NCI-H526 treated with DMSO at 0.1 percent for 48 hours (cell line): ENCODE measurements at places on chromosomes 16 and 17.

DNA sequence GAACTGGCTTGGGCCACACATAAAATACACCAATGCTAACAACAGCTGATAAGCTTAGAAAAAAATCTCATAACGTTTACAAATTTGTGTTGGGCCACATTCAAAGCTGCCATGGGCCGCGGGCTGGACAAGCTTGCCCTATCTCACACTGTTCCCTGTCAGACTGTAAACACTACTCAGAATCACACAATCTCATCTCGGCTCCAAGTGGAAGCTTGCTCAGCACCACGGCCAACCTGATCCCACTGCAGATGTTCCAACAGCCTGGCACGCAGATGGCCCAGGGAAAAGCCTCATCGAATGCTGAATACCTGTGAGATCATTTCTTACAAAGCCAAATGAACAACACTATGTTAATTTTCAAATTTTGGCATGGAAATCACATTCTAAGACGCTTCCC lies 125.8 kb downstream of the ANKRD11 start:
- no peak for DNase-seq

DNA sequence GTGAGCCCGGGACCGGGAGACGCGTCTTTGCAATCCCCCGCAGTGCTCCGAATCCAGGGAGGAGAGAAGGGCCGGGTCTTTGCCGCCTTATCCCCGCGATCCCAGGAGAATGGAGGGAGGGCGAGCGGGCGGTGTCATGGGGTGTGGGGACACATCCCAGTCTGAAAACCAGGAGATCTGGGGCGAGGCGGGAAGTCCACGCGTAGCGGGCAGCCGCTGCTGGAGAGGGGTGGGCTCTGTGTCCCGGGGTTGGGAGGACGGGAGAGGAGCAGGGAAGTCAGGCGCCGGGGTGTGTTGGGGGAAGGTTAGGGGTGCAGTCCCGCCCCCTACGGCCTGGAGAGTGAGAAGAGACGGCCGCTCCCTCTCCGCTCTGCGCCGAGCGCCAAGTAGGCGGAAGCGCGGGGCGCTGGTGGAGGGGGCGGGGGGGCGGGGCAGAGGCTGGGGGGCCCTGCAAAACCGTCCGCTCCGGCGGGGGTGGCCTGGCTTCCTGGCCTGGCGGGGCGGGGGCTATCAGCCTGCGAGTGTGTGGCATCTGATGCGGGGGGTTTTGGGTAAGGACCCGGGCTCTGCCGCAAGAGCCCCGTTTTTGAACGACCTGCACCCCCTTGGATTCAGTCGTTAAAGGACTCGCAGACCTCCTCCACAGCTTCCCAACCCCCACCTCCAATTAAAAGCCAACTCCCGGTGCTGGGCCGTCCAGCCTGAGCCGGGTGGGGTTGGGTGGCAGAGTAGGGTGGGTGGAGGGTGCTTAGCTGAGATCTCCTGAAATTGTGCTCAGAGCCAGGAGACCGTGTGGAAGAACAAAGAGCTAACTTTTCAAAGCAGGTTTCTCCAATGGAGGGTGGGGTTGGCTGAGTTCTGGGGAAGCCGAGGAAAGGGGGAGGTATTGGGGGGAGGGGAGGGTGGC lies 654 bp downstream of the LASP1 start:
- no peak for DNase-seq

GRCh38 chr16:66603537-66604375 lies 748 bp upstream of the CMTM3 start:
- DNase-seq, result peak; percentile 10

GRCh38 chr17:39114723-39115122 lies 36.7 kb downstream of the PLXDC1 start:
- DNase-seq, result no peak

- DNase-seq, result no peak
Measured at GRCh38 chr16:52005551-52005950, 541.4 kb downstream of the TOX3 start.

- DNase-seq, result no peak
Measured at GRCh38 chr17:64221679-64222078, 41.4 kb downstream of the TEX2 start.

DNA sequence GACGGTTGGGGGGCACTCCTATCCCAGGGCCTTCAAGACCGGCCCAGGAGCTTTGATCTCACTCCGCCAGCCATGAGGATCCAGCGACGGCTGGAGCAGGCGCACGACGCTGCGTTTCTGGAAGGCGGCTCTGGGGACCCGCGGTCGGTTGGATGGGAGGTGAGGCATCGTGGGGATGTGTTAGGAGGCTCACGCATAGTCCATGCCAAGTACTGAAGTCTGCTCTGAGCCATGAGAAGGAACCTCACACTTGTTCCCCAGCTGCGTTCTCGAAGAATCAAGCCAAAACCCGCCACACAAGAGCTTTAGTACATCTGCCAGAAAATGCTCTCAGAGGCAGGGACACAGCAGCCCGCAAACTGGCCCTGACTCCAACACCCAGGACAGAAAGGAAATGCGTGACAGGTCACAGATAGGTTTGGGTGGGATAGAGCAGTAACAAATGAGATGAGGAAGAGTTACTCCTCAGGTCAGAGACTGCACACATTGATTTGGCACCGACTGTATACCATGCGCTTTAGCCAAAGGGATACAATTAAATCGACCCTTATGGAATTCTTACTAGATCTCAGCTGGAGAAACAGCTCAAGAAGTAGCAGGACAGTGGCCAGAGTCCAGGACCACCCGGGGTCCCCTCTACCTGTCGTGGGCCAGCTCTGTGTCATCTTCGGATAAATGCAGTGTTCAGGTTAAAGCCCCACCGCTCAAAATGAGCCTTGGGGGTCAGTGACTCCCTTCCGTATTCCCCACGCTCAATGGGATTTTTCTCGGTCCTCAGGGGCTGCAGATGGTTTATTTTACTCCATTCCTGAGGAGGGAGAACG lies 6.7 kb upstream of the GSG1L start:
- no peak for DNase-seq

DNA sequence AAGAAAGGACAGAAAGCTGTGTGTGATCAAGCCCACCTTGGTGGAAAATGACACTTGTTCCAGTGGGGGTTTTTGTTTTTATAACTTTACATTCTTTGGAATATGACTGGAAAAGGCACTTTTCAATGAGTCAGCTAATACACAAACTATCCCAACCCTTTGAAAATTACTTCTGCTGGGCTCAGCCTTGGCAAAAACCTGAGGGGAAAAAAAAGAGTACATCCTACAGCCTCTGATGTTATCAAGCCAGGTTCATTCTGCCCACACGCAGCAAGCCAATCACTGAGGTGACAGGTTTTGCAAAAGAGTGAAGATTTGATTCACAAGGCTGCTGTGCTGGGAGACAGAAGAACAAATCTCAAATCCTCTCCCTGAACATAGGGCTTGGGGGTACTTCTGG lies 484.5 kb upstream of the ERCC4 start:
- no peak for DNase-seq

DNA sequence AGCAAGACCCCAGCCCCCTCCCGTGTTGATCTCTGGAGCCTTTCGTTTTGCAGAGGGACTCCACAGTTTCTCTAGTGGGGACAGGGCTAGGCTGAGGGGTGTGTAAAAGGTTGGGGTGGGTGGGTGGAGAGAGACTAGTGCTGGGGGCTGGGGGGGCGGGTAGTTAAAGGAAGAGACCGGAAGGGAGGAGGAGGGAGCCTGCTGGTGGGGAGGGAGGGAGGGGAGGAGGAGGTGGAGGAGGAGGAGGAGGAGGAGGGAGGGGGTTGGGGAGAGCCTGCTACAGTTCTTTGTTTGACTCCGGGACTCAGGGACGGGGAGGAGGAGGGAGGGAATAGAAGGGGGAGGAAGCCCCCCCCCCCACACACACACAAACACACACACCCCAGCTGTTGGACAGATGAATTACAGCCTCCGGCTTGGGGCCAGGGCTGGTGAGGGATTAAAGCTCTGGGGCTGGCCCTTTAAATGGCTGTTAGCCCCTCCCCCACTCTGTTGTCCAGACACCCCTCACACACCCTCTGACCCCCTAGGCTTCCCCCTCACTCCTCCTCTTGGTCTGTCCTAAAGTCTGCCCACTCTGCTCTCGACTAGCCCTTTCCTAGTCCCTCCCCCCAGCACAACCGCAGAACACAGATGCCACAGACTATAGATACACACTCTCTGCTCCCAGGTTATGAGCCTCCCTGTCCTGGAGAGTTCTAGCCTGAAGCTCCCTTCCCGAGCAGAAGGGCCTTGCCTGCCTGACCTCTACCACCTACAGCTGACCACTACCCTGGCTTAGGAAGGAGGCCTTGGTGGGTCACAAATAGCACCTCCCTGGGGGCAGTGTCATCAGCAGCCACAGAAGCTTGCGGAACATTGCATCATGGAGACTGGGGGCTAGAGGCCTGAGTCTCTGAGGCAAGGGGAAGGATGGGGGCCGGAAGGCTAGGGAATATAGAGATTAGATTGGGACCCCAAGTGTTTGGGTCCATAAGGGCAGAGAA lies 4.4 kb downstream of the KDM6B start:
- DNase-seq, result peak; percentile 20

GRCh38 chr16:15482068-15482747 lies 47.8 kb downstream of the BMERB1 start:
- no peak for DNase-seq

DNA sequence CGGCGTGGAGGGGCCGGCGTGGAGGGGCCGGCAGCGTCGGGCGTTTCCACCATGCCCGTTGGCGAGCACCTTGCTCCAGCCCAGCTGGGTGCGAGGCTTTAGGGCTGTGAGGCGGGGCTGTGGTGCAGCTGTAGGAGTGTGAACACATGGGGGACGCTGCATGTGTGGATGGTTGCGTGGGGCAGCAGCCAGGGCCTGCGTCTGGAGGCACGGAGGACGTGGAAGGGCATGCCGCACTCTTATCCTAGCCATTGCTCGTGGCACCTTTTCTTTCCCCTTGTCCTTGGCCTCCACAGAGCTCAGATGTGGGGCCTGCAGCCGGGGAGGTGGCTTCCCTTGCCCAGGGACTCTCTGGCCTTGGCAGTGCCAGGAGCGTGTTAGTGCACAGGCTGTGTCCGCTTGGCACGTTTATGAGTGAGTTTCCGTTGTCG lies 47.8 kb downstream of the PDPK1 start:
- DNase-seq, result no peak

- no peak for DNase-seq
Measured at GRCh38 chr16:56792967-56793366, 63.0 kb downstream of the NUP93 start.
